ENCODE measurements at places on chromosomes 3 and 15. TPM values are rescaled to one million over a fixed set of nuclear protein-coding genes. Genes with fewer than 3 reads are reported as not detected.

Gene TMEM212
- not detected for total RNA-seq

Gene ZCWPW2
- total RNA-seq, result 0.55 TPM

Gene MASP1
- not detected for total RNA-seq

Gene GUCA1C
- not detected for total RNA-seq

DNA sequence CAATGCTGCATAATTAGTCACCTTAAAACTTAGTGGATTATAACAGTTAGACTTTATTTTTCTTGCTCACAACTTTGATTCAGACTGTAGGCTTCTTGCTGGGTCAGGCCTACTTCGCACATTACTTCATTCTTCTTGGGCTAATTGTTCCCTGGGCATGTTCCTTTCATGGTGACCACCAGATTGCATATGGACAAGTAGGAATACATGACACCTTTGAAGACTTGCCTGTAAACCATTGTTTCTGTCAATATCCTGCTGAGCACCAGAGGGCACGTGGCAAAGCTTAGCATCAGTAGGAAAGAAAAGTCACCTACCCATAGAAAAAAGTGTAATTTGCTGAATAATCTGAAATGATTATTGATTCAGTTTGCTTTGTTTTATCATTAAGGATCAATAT lies 54.3 kb upstream of the ROBO1 start:
- no peak overlapping the region for H3K4me3 ChIP-seq
- DNase-seq, result no peak
- H3K27ac ChIP-seq, result no peak overlapping the region
- H3K4me1 ChIP-seq, result no peaks in the 10 kb centered on the region
- no peaks in the 10 kb centered on the region for H3K27me3 ChIP-seq

DNA sequence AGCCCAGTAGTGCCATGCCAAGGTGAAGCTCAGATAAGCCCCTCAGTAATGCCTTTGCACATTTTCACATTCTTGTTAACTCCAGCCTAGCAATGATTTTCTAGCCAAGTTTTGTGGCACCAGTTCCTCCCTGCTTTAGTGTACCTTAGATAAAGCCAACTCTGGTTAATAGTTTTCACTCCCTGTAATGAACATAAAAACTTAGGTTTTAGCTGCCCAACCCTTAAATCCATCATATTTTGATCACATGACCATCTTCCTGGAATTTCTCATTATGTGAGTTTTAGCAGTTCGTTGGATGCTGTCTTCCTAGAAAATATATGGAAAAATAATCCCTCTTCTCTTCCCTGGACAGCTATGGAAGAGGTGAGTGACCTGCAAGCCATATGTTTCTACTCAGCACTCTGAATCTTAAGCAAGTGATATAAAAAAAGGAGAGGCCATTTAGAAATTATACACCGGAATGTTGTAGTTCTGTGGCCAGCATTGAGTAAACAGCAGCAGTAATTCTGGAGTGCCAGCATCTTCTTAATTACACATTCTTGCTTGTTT lies 62.2 kb upstream of the P2RY1 start:
- H3K36me3 ChIP-seq, result no peaks in the 10 kb centered on the region
- no peak overlapping the region for H3K27ac ChIP-seq
- H3K4me3 ChIP-seq, result no peak overlapping the region

GRCh38 chr3:126961191-126961790 lies 21.6 kb upstream of the PLXNA1 start:
- H3K4me1 ChIP-seq, result no peaks in the 10 kb centered on the region
- no peaks in the 10 kb centered on the region for H3K27me3 ChIP-seq
- no peaks in the 10 kb centered on the region for H3K36me3 ChIP-seq
- DNase-seq, result no peak

GRCh38 chr15:66981771-66982170 lies 83.6 kb upstream of the SMAD3 start:
- no peak for DNase-seq
- no peak overlapping the region for H3K27ac ChIP-seq
- H3K27me3 ChIP-seq, result peaks cover 13% of the 10 kb centered on the region
- H3K4me3 ChIP-seq, result no peak overlapping the region

DNA sequence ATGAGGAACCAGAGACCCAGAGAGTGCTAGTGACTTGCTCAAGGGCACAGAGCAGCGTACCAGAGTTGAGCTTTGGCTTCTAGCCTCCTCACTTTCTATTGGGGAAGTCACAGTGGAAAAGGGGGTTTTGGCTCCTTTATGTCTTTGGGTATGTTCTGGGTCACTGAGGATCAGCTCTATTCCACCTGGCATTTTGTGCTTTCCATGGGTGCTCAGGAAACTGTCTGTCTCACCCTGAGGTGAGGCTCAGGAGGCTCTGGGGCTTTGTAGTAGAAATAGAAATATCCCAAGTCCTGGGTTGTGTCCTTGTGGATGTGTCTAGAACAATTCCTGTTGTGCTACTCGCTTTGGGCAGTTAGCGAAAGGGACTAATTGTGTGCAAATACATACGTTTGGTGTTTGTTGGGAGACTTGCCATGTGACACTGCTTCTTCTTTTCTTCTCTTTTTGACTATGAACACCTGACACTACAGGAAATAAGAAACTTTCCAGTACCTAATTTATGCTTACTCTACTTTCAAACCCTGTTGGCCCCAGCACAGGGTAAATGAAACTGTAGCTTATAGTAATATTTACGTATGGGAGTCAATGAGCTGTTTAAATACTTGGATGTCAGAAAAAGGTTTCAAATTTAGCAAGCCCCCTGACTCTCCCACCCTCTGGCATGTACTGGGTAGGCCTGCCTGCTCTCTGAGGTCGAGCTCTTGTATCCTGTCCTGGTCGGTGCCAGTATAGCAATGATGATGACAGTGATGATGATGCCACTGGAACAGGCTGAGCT lies 35.6 kb downstream of the SMAD3 start:
- H3K27ac ChIP-seq, result no peak overlapping the region
- peak; percentile 81 for DNase-seq
- no peaks in the 10 kb centered on the region for H3K4me1 ChIP-seq
- peaks cover 6% of the 10 kb centered on the region for H3K36me3 ChIP-seq
- H3K4me3 ChIP-seq, result no peak overlapping the region
- H3K27me3 ChIP-seq, result no peaks in the 10 kb centered on the region

DNA sequence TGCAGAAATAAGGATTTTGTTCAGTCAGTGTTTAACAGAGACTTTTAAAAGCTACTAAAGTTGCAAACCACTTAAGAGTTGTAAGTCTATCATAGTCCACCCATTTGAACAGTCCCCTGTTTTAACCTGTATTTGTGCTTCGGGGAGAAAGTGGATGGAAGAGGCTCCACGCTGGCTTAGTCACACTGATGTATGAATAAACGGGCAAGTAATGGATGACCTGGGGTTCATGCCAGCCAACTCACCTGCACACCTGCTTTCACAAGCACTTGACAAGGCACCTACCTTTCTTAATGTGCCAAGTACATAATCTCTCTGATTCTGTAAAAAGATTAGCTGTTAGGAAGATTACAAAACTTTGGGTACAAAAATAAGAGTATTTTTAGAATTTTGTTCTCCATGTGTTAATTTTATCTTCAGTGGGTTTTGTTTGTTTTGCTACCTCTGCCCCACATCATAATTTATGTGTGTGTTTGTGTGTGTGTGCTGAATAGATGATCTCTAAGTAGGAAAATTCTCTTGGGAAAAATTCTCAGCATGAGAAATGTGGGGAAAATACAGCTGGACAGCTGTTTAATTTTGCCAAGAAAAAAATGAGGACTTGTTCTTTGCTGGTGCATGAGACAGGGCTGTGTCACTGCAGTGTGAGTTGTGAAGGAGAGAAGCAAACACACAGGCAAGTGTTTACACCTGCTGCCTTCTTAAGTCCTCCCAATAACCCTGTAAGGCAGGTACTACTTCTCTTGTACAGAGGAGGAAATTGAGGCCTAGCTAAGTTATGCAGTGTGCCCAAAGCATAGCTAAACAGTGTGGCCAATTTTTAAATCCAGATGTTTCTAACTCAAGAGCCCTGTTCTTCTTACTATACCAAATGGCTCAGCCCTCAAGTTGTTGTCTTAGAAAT lies 181.2 kb upstream of the IL12A start:
- H3K4me3 ChIP-seq, result no peak overlapping the region
- H3K4me1 ChIP-seq, result no peaks in the 10 kb centered on the region
- peaks cover 8% of the 10 kb centered on the region for H3K27me3 ChIP-seq
- H3K27ac ChIP-seq, result no peak overlapping the region
- no peak for DNase-seq

DNA sequence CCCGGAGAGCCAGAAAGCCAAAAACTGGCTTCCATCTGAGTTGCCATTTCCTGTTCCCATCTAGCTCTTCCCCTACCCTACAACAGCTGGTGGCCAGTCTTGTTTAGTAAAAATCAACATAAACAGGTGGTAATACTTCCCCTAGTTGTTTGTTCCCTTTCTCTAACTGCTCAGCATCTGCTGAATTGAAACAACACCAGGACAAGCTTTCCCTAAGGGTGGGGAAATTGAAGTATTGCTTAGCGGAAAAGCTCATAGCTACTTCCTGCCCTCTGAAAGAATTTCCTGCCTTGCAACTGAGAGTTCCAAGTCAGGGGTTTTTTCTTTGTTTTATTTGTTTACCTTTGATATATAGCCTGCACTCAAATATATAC lies 66.8 kb downstream of the HMG20A start:
- peaks cover 2% of the 10 kb centered on the region for H3K36me3 ChIP-seq
- no peak for DNase-seq
- peak overlapping the region; percentile 70 for H3K27ac ChIP-seq
- H3K4me1 ChIP-seq, result peaks cover 30% of the 10 kb centered on the region
- H3K27me3 ChIP-seq, result no peaks in the 10 kb centered on the region

DNA sequence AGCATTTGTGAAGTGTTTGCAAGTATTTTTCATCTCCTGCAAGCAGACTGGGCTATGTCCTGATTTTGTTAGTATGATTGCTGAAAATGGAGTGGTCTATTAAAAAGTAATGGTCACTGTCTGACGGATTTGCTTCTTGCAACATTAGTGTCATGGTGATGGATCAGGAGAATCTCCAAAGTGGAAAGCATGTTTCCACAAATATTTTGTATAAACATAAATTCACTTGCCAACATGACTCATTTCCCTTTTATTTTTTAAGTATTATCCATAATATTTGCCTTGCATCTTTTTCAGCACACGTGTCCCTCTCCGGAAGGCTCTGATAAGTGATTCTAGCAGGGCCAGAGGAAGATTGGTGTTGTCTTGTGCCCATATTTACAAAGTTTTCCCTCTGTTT lies 27.4 kb upstream of the CACNA2D3 start:
- peaks cover 1% of the 10 kb centered on the region for H3K27me3 ChIP-seq
- no peak overlapping the region for H3K27ac ChIP-seq
- no peaks in the 10 kb centered on the region for H3K4me1 ChIP-seq
- H3K4me3 ChIP-seq, result no peak overlapping the region
- DNase-seq, result no peak

DNA sequence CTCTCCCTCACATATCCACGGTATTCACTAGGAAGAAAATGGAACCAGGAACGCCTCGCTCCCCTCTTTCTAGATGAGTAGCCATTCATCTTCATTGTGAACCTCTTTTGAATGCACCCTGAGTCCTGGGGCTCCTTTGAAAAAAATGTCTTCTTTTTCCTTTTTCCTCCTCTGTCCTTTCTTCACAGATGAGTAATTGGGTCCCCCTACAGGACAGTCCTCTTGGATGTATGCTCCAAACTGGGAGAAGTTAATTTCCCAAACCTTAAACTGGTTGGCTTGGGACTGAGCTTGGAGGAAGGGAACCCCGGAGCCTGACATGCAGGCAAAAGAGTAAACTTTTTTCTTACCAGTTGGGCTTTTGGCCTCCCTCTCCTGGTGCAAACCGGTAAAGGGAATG lies 108.8 kb downstream of the DPH6 start:
- no peak overlapping the region for H3K27ac ChIP-seq
- H3K4me1 ChIP-seq, result no peaks in the 10 kb centered on the region
- H3K36me3 ChIP-seq, result peaks cover 2% of the 10 kb centered on the region
- DNase-seq, result no peak
- H3K4me3 ChIP-seq, result no peak overlapping the region
- H3K27me3 ChIP-seq, result no peaks in the 10 kb centered on the region

All from activated T-cell treated with anti-CD3 and anti-CD28 coated beads, Interleukin-2, amount 50 U/mL, for 72 hours (primary cell).